Fibroblast of skin of scalp (primary cell): ENCODE measurements at places on chromosomes 5 and 9.

DNA sequence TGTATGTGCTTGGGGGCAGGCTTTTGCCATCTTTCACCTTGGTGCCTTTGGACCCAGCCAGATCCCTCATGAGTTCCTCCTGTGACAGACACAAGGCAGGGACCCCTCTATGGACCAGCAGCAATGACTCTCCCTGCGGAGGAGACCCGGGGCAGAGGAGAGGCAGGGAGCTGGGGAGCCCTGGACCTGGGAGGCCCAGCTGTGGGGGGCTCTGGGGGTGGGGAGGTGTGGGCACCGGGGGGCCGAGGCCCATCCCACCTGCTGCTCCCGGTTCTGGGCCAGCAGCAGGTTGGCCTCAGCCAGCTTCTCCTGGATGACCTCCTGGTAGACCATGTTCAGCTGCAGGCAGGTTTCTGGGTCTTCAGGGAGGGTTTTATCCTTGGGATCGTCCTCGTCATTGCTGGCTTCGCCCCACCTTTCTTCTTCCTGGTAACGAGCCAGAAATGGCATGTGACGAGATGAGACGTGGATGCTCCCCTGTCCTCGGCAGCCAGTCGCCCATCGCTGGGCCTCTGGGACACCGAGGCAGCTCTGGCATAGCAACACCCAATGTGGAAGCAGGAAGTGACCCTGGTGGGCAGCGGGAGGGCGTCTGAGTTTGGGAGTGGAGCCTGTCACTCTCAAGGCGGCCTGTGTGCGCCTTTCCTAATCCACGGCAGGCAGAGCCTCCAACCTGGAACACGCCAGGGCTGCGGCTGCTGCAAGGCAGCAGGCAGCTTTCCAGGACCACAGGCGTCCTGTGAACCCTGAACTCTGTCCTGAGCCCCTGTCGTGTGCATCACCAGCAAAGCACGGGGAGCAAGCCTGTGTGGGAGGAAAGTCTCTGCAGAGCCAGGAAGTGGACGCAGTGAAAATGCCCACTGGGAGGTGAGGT, 4.4 kb downstream of the SNAPC4 start:
- DNase-seq, result no peak

DNA sequence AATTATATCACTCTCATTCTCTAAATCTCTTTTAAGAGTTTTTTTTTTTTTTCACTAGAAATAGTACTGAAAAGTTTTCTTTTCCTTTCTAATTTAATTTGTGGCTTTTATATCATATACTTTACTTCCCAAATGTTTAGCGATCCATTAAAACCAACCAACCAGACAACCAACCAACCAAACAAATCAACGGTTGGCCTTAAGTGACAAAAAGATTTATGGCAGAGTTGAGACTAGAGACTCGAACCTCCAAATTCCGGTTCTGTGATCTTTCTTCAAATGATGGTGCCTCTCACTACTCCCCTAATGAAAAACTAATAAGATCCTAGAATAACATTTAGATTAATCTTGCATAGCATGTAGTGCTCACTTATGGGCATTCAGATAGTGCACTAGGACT, 45.3 kb upstream of the ACTBL2 start:
- no peak for DNase-seq

- DNase-seq, result no peak
These were observed 182.4 kb downstream of the RASEF start for GRCh38 chr9:82880336-82881050.

GRCh38 chr5:13749766-13750165, 194.7 kb downstream of the DNAH5 start:
- no peak for DNase-seq

GRCh38 chr9:130693101-130693425, 517 bp upstream of the EXOSC2 start:
- DNase-seq, result no peak

GRCh38 chr5:51650824-51651223, 267.6 kb downstream of the ISL1 start:
- no peak for DNase-seq

- no peak for DNase-seq
These were observed 23.4 kb downstream of the BTNL9 start for GRCh38 chr5:181063514-181063913.

- DNase-seq, result no peak
These were observed 650.5 kb downstream of the ACTL7B start for GRCh38 chr9:108205276-108205675.

DNA sequence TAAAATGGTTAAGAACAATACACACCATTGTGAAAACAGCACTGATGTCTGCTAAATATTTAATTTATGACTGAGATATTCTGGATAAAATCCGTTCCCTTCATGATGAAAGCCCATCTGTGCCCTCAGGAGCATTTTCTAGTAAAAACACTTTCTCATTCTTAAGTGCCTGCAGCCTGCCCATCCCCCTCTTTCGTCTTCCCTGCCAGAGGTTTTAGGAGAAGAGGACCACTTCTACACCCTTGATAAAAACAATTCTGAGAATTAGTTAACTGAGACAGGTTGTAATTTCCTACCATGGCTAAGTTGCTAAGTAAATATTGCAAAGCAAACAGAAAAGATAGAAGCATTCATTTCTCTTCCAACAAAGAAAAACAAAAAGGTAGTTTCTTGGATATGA, 272.6 kb downstream of the ATPSCKMT start:
- no peak for DNase-seq

DNA sequence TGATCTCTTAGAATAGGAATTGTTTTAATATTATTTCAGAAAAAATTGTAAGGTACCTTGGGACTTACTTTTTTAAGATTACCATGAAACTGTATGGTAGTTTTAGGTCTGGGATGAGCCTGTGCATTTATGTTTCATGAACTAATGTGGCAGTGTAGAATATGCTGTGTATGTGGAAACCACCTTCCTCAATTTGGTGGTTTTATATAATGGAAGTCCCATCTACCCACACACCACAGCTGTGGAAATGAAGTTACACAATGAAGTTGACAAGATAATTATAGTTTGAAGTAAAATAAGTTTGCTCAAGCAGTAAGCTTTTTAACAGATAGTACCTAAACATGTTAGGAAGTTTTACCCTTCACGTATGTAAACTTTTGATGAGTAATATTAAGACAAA, 24.4 kb downstream of the WDR36 start:
- no peak for DNase-seq

GRCh38 chr9:76964612-76965011, 54.8 kb upstream of the FOXB2 start:
- no peak for DNase-seq
